NCI-H2171 treated with DMSO at 0.1 percent for 48 hours (cell line): ENCODE measurements at places on chromosomes 1 and 21.

GRCh38 chr1:106680776-106681344, 375.6 kb upstream of the PRMT6 start:
- no peak for DNase-seq

GRCh38 chr1:246658567-246658966, 65.6 kb upstream of the SCCPDH start:
- DNase-seq: no peak

GRCh38 chr1:26574719-26575251, 45.2 kb downstream of the RPS6KA1 start:
- DNase-seq: no peak

DNA sequence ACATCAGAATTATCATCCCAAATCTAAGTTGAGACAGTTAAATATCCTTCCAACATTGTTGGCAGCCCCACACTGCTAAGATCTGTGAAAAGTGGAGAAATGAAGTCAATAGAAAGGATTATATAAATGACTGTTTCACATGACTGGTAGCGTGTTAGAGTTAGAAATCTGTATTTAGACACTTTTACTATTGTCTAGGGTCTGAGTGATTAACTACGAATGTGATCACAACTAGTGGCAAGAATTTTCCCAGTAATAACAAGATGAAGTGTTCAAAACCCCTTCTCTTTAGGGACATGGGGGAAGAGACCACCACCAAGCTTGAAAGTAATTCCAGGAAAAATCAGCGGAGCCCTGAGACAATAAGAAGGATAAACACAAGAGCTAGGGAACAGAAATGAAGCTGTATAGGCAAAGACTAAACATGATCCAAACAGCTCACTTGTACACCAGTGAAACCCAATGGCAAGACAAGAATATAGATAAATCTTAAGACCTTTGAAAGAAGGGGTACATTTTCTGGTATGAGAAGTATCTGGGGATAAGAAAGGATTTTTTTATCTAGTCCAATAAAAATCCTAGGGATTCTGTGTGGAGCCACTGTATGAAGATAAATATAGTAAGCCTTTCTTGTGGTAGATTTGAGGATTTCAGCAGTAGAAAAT, 646.6 kb upstream of the USP24 start:
- DNase-seq: no peak

DNA sequence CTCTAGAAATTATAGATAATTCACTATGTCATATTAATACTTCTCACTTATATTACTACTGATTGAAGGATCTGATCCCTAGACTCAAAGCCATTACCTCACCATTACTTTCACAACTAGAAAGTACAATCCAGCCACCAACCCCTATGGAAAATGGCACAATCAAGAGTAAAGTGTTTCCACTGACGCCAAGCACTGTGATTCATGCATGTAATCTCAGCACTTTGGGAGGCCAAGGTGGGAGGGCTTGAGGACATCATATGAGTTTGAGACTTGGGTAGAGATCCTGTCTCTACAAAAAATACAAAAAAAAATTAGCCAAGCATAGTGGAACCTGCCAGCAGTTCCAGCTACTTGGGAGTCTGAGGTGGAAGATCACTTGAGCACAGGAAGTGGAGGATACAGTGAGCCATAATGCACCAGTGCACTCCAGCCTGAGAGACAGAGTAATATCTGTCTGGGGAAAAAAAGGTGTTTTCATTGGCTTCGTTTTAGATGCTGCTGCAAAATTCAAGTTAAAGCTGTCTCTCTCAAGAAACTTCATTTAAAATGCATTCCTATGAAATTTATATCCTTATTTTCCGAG, 126.5 kb downstream of the AKT3 start:
- DNase-seq: peak; percentile 65

- DNase-seq: no peak
Observed at GRCh38 chr1:55969322-55969721, 610.0 kb downstream of the PLPP3 start.

GRCh38 chr1:226365831-226366231, 42.1 kb downstream of the PARP1 start:
- no peak for DNase-seq

DNA sequence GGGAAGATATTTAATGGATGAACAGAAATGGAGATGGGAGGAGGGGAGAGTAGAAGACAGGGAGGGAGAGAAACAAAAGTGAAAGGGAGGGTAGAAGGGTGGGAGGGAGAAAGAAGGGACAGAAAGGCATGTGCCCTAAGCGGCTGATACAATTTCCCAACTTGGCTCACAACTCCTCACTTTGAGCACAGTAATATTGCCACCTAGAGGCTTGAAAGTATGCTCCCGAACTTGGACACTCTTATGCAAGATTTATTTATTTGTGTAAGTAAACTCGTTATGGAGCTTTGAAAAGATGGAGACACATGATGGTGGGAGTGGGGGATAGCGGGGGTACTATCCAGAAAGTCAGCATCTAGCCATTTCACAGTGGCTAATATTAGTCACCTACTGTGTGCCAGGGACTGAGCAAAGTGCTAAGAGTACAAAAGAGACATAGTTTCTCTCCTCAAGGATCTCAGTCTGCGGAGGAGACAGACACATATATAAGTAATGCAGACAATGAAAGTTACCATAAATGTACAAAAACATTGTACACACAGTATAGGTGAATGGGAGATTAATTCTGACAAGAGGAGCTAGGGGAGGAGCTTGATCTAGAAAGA, 189.7 kb downstream of the SEC16B start:
- peak; percentile 30 for DNase-seq

DNA sequence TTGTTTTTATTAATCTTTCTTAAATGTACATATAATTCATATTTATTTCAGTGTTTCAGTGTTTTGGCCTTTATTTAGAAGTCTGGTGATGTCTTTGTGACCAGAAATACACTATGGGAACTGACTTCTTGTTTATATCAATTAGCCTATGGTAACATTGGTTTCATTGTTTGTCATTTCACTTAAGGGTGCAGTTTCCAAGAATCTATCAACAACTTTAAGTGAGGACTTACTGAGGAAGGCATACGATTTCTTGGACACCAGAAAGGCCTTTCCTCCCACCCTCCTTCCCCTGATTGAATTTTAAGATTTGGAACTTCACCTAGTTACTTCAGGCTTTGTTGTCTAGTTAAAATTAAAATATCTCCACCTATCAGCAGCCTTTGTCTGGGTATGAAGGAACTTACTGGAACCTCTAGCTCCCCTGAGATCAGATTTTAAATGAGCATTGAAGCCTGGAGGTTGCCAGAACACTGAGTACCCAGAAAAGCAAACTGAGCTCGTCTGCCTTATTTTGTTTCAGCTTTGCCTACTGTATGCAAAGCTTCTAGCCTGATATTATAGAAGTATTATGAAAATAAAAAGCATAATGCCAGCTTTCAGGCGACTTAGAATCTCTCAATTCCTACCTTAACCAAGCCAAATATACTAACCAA, 34.2 kb downstream of the HLCS start:
- no peak for DNase-seq

DNA sequence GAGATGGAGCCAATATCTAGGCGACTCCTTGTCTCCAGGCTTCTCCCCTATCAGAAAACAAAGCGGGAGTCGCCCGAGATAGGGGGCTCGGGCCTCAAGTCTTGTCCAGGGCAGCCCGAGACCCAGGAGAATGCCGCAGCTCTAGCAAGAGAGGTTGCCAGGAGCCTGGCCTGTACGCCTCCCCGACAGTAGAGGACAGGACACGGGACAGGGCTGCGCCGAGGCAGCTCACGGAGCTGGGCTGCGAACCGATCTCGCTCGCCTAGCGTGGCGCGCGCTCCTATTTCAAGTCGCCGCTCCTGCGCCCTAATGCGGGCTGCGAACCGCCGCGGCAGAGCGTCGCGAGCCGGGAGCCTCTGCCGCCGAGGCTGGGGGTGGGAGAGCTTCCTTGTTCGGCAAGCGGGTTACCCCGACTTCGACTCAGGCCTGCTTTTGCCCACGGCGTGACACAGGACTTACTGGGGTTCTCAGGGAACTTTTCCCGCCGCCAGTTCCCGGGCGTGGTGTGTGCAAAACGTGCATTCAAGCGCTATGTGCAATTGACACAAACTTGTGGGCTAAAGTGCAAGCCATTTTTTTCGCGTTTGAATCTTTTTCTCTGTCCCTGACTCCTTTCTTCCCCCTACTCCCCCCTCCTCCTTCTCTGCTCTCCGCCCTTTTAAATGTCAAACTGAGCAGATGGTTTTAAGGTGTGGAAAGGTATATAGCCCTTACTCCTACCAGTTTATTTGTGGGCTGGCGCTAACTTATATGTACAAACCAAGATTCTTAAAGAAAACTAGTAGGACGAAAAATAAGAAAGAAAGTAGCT, 2.4 kb upstream of the PROX1 start:
- no peak for DNase-seq

DNA sequence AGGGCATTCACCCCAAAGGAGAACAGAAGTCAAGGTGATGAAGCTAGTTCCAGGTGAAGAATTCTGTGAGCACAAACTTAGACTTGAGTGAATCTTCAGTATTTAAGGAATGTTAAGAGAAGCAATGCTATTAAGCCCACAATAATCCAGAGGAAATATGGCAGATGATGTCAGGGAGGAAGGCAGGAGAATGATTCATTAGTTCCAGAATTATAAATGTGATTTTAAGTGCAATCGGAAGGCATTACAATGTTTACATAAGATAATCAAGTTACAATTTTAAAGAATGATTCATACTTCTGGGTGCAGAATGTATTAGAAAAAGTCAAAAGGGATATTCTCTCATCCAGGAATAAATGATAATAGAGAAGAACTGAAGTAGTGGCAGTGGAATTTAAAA, 545.2 kb upstream of the BRINP3 start:
- DNase-seq: no peak

DNA sequence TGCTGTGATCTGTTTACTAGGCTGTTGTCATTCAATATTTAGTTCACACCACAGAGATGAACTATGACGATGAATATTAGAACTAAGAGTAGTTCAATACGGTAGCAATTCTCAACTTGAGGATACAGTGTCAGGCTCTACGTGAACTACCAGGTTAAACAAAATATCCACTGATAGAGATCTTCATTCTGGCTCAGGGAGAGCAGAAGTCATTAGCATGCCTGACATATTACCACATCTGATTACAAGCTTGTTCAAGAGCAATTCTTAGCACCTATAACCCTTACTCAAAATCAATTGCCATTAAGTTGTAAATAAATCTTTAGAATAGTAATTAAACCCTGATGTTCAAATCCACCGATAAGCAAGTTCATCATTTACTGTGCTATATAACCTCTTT, 207.2 kb downstream of the CHRM3 start:
- DNase-seq: no peak

DNA sequence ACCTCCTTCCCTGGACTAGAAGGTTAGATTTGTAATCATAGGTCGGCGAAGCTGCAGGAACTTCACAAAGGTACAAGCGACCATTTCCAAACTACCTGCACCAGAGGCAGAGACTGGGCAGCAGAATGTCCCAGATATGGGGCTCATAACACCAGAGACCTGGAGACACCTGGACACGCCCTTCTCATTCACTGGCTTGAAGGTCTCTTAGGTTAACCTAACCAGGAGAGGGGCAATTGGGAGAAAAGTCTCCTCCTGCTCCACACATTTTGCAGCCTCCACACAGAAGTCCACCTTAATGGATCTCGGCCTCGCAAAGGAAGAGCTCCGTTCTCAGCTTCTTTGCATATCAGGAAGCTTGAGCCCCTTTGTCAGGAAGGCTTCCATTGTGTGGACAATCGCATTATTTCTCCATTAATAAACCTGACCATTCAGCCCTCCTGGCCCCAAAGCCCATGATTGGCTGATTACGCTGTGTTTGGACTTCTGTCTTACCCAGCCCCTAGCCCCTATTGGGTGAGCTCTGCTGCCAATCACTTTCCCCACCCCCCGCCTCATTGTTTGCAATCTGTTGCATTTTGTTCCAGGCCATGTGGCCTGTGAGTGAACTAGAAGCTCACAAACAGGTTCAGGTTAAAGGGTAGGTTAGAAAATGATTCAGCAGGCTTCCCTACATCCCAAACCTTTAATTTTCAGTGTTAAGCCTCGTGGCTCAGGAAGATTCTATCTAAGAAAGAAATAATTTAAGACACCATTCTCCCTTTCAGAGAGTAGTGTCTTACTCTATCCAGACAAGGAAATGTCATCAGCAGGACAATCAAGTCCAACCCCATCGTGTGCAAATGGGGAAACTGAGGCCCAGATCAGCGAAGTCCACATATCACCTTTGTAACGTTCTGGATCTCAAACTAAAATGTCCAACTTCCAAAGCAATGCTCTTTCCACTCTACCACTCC, 2.8 kb downstream of the MYCL start:
- DNase-seq: peak; percentile 73
